Stimulated activated CD8-positive, alpha-beta memory T cell treated with anti-CD3 and anti-CD28 coated beads, Interleukin-7, amount 100 ng/mL, for 1 hour (primary cell): ENCODE measurements at places on chromosomes 4 and X.

GRCh38 chr4:76984788-76985211 is 35.2 kb downstream of the SEPTIN11 start:
- DNase-seq = no peak

- DNase-seq = no peak
Observed at GRCh38 chr4:38621028-38621684, 42.8 kb upstream of the KLF3 start.

DNA sequence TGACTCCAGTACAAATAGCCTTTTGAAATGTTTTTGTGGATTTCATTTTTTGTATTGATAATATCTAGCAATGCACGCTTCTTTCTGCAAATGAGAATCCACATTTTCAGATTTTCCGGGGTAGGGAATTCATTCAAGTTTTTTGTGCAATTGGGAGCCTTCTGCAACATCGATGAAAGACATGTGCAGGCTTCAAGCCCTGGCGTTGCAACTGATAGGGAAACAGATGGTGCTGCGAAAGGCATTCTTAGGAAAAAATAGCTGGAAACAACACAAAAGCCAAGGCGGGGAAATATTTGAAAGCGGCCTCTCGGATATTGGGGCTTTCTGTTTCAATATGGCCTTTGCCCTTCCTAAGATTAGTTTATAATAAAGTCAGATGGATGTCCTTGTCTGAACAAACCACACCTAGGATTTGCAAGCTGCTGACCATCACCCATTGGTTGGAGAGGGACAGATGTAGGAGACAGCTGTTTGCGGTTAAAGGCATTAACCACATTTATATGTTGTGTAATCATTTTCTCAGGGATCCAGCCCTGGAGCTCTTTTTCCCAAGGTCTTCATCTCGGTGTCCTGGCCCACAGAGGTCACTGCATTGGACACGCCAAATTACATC is 136.5 kb downstream of the PRKX start:
- no peak for DNase-seq

GRCh38 chr4:40548256-40548655 is 81.4 kb downstream of the RBM47 start:
- DNase-seq = no peak

GRCh38 chr4:73864365-73864764 is 4.8 kb upstream of the CXCL1 start:
- no peak for DNase-seq

GRCh38 chr4:15965325-15965724 is 2.4 kb upstream of the FGFBP2 start:
- DNase-seq = no peak

GRCh38 chr4:106854569-106855351 is 181.4 kb downstream of the DKK2 start:
- DNase-seq = no peak

DNA sequence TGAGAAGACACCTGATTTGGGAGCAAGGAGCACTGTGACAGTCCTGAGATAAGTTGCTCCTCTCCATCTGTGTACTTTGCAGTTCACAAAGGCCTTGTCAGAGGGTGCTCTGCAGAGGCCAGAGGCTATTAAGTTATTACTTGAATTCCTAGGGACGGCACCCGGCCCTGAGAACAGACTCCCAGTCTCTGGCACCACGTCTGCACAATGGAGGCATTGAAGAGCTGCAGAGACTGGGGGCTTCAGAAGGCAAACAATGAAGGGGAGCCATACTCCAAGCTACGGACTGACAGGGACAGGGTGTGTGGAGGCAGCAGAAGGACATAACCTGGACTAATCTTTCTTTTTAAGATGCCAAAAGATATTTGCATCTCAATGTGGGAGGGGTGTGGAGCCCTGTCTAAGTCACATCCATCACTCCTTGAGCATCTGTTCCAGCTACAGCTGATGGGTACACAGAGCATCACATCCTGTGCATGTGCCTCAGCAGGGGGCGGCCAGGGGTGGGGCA is 11.5 kb downstream of the RASGEF1B start:
- no peak for DNase-seq

- DNase-seq = no peak
Observed at GRCh38 chr4:101695176-101695575, 95.4 kb upstream of the BANK1 start.

- DNase-seq = no peak
Observed at GRCh38 chrX:33607042-33607595, 395.8 kb upstream of the DMD start.

- no peak for DNase-seq
Observed at GRCh38 chrX:119579414-119579813, 5.1 kb downstream of the UBE2A start.

GRCh38 chrX:21993265-21993664 is 38.9 kb upstream of the PHEX start:
- no peak for DNase-seq

GRCh38 chr4:74715706-74716435 is 78.5 kb downstream of the BTC start:
- DNase-seq = no peak

- no peak for DNase-seq
Observed at GRCh38 chrX:45750639-45751038, 550.0 kb upstream of the DIPK2B start.

DNA sequence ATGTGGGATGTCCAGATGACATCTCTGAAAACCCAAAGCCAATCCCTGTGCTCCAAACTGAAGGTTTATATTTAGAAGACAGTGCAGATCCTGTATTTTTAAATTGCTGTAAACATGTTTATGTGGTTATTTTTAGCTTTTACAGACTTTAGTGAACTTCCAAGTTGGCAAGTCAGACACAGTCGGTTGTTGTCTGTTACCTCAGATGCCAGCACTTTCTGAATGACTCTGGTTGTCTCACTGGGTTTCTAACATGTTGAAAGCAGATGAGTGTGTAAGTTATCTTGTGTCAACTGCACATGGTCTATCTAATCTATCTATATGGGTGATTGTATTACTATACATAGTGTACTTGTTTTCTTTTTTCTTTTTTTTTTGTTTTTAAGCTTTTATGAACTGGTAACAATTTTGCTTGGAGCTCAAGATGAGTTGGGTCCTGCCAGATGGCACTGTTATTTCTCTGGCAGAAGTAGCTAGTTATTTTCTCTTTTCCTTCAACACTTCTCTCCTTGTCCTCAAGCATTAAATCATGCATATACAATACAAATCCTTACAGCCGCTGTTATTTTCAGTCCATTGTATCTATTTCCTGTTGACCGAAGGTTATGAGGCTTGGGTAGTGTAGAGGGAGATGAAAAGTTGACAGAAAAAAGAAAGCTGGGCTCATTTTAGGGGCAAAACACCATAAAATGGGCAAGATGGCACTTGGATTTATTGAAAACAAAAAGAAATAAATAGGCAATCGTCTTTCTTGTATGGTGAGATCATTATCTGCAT is 66.3 kb downstream of the GAB1 start:
- no peak for DNase-seq

GRCh38 chrX:133513123-133513522 is 97.8 kb upstream of the GPC4 start:
- DNase-seq = no peak

- DNase-seq = no peak
Observed at GRCh38 chrX:24526616-24527015, 61.5 kb downstream of the PDK3 start.
